Panc1 (cell line): ENCODE measurements at places on chromosomes 2 and 18.

DNA sequence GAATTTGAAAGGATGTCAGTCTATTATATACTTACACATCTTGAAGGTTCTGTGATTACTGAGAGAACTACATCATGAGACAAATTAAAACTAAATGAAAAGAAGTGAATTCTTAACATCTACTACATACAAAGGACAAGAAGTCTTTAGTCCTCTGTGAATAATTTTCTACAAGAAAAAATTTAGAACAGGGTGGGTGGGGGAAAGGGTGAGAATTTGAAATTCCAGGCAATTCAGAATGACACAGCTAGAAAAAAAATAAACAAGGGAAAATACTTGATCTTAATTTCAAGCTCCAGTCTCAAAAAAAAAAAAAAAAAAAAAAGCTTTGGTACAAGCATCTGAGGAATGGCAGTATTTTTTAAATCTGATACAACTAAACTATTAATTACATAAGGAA is 15.5 kb downstream of the CUL3 start:
- DNase-seq: no peak

GRCh38 chr2:191303140-191304005 is 58.2 kb downstream of the MYO1B start:
- no peak for DNase-seq

- no peak for DNase-seq
Observed at GRCh38 chr2:215791481-215791937, 221.8 kb downstream of the MREG start.

- DNase-seq: no peak
Observed at GRCh38 chr2:96354492-96354891, 18.9 kb downstream of the NCAPH start.

- DNase-seq: no peak
Observed at GRCh38 chr18:41923446-41923845, 31.6 kb upstream of the PIK3C3 start.

- no peak for DNase-seq
Observed at GRCh38 chr2:42957109-42957860, 164.9 kb upstream of the HAAO start.

- DNase-seq: no peak
Observed at GRCh38 chr18:52341608-52342381, 1.8 kb downstream of the DCC start.

- no peak for DNase-seq
Observed at GRCh38 chr2:48799601-48800000, 44.1 kb upstream of the LHCGR start.

DNA sequence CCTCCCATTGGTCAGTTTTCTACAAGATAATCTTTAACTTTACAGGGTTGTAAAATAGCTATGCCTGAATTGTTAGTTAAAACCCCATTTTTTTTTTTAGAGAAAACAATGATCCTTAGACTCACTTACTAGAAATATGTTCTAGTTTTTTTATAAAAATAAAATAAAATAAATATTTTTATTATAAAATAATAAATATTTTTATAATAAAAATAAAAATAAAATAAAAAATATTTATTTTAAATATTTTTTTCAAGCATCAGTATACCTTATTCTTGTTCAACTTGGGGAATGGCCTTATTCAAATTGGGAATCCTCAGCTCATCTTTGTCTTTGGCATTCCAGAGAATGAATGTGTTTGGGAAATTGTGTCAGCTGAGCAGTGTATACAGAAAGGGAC is 20.8 kb upstream of the IL1RL1 start:
- no peak for DNase-seq

DNA sequence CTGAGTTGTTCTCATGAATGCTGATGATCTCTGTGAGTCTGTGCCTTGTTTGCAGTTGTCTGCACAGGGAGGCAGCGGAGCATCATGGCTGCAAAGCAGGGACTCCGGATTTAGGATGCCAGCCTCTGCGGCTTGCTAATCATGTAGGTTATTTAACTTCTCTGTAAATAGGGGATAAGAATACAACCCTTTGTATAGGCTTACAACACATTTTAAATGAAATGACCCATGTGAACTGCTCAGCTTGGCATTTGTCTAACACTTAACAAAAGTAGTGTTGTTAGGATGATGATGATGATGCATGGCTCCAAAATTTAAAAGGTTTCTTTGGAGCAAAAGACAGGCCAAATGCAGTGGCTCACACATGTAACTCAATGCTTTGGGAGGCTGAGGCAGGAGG is 19.4 kb downstream of the DYTN start:
- no peak for DNase-seq

- no peak for DNase-seq
Observed at GRCh38 chr18:31143025-31143424, 19.6 kb downstream of the DSC1 start.

DNA sequence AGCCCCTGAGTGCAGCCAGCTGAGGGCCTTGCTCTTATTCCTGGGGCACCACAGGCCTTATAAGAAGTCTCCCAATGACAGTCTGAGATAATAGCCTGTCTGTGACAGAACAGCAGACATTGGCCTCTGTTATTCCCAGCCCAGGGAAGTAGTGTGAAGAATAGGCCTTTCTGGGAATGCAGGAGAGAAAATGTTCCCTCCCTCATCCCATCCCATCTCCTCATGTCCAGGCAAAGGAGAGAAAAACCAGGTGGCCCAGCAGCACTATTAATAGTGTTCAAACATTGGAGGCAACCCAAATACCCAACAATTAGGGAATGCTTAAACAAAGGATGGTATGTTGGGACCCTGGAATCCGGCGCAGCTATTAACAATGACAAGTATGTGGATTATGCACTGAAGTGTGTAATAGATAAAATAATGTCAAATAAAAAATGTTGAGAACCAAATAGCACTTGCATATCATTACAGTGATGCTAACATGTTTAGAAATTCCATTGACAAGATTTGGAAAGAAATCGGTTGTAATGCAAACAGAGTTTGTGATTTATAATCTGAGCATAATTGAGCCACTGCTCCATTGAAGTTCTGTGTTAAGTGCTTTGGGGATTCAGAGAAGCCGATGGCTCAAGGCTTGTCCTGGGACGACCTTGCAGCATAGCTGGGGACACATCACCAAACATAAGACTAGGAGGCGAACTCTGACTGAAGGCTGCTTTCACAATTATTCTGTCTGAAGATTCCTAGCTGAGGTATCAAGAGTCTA is 69.3 kb downstream of the LBH start:
- DNase-seq: no peak

- no peak for DNase-seq
Observed at GRCh38 chr2:46363535-46364170, 66.4 kb downstream of the EPAS1 start.

DNA sequence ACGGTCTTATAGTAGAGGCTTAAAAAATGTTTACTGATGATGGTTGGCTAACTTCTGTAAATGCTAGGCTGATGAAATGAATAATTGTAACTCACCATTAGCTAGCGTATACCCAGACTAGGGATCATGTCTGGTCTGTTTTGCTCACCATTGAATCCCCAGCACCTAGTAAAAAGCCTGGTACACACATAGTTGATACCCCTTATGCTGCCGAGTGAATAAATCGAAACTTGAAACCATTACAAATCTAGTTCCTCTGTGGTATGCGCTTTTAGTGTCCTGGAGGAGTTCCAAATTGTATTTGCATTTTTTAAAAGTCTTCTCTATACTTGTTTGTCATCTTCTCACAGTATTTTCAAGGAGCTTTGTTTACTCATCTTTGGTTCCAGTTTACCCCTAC is 1.3 kb downstream of the TAF1B start:
- no peak for DNase-seq

DNA sequence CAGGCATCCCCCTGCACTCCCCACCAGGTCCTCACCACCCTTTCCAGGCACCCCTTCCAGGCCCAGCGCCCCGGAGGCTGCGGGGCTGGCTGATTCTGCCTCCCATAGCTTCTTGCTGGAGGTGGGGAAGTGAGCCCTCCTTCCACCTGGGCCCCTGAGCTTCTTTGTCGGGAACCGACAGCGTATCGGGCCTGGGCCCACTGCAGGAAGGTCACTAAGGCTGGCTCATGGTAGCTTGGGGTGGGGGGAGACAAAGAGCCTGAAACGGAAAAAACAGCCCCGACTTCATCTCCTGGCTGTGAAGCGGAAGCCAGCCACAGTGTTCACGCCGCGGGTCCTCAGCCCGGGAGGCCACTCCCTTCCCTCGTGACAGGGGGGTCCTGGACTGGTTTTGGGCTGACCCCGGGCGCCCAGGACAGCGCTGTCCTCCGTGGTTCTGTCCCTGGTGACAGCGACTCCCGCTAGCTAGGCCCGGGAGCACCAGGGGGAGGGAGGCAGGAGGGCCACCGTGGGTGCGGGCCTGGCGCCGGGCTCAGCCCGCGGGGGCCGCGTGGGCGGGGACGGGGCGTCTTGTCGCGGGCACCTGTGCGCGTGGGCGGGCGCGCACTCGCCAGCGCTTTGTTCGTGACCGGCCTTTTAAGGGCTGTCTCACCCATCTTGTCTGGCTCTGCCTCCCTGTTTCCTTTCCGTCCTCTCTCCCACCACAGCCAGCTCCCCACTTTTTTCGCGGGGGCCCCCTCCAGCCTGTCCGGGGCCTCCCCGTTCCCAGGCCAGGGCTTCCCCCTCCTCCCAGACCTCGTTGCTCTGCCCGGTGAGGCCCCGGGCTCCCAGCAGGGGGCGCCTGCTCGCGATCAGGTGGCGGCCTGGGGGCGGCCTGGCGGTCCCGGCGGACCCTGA is 64.9 kb downstream of the DNMT3A start:
- no peak for DNase-seq

- DNase-seq: no peak
Observed at GRCh38 chr2:240252872-240253511, 112.5 kb upstream of the OTOS start.

DNA sequence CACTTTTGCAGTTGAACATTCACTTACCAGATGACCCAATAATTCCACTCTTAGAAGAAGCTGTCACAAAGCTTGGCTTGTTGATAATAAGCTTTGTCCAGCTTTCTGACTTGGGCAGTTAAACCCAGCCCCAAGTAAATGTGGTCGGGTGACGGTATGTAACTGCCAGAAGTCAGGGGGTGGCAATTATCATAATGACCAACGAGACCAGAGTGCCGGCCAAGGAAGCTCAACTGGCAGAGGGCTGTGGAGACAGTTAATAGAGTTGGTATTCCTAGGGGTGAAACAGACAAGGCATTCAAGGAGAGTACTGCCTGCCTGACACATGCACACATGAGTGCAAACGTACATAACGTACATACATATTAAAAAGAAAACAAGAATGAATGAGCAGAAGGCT is 116.7 kb downstream of the EIPR1 start:
- no peak for DNase-seq

DNA sequence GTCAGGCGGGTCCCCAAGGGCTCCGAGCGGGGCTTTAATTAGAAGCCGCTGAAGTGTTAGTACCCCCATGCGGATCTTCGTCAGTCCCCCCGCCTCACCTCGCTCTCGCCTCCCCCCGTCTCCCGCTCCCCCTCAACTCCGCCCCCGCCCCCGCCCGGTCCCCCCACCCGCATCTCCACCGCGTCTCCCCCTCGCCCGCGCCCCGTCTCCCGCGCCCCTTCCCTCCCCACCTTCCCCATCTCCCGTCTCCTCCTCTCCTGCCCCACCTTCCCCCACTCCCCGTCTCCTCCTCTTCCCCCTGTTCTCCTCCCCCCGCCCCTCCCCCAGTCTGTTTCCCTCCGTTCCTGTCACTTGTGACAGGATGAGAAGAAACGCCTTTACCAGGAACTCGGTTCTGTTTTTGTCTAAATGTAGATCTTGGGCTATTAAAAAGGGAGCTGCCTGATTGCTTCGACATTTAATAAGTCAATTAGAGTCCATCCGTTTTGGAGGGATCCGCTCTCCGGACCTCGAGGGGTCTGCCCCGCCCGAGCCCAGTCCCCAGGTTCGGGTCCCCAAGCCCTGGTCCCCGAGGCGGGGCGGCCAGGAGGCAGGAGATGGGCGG is 969 bp upstream of the ALKAL2 start:
- no peak for DNase-seq
